ENCODE measurements at places on chromosomes 2 and 18. TPM values are rescaled to one million over a fixed set of nuclear protein-coding genes. Genes with fewer than 3 reads are reported as not detected.
A peak's percentile ranks its signal among the peaks of the same experiment; 100 is the strongest.

The ARHGEF33 gene
- total RNA-seq: not detected

The SLC16A14 gene
- total RNA-seq: 0.71 TPM

The ANAPC1 gene
- 43.9 TPM for total RNA-seq

DNA sequence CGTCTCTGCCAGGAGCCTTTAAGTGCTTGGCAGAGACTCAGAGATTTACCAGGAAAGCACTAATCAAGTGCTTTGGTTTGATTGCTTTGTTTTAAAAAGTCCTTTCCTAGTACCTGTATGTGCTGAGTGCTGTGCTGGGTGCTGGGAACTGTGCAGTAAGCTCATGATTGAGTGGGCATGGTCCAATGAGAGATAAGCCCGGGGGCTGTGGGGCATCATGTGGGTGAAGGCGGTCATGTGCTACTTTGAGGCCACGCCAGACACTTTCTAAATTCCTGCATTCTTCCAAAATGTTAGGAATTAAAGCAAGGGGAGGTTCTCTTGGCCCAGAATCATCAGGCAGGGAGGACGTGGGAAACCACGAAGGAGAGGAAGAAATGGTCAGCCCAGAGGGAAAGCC, 109.0 kb downstream of the ACAA2 start:
- no peak for DNase-seq

DNA sequence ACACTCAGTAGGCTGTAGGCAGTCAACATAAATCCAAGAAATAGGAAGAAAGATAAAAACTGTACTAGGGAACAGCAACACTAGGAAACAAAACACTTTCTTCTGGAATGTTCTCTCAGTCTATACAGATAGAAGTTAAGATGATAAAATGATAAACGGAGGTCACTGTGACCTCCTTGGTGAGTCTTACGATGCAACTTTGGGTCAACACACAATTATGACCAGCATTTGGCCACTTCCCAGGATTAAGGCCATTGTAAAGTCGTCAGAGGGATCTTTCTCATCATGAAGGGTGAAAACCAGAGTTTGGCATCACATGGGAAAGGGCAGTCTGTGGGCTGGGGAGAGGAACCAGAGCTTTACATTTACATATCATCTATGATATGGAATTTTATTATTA, 33.4 kb downstream of the LAMA3 start:
- DNase-seq: no peak

DNA sequence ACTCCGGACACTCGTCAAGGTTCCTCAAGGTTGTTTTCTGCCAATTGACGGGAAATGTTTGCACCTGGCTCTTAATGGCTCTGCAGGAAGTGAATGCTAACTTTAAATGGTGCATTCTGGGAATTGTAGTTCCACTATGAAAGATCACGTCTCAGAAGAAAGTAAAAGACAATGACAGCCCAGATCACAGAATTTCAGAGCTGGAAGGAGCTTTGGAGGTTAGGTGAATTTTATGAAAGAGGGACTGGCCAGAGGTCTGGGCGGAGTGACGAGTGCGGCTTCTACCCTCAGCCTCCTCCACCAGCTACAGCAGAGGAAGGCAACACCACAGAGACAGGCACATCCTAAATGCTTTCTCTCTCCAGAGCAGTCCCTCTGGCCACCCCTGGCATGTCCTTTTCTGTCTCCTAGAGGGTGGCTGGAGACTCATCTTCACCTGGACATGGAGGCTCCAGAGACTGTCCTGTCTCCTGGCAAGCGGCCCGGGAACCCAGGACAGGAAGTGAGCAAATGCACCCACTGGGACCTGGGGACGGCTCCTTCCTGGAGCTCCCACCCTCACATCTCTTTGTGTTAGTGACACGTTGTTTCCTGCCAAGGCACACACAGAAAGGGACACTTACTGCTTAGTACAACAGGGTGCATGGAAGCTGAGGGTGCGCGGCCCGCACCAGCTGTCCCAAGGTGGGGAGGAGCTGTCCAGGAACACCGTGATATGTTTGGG, 19.4 kb downstream of the THAP4 start:
- peak; percentile 30 for DNase-seq

- no peak for DNase-seq
Observed at GRCh38 chr18:64037812-64038414, 68.0 kb downstream of the SERPINB8 start.

GRCh38 chr18:44731530-44732237, 51.0 kb downstream of the SETBP1 start:
- no peak for DNase-seq
